ENCODE measurements at places on chromosomes 12 and 14.
A peak's percentile ranks its signal among the peaks of the same experiment; 100 is the strongest.

DNA sequence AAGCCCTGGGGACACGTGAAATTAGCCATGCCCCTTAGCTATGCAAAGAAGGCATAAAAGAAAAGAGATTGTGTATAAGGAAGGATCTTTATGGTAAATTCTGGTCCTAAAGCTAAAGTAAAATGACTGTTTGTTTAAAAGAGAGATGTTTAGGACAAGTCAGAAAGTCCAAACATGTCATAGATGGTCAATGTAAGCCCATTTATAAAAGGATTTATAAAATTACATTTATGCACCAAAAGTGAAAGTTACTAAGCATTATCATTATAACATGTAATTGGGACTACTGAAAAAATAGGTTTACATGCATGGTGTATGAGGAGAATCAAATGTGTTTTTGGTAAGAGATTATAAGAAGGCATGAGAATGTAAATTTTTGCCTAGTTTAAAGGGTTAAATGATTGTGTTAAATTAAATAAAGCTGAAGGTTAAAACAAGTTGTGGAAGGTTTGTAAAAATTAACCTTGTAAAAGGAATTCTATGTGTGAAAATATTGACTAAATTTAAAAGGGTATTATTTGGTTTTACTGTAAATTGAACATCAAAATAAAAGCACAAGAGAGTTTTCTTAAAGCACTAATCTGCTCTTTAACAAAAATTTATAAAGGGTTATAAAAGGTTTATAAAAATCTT is 50.4 kb upstream of the TSPAN8 start:
- DNase-seq, result no peak

DNA sequence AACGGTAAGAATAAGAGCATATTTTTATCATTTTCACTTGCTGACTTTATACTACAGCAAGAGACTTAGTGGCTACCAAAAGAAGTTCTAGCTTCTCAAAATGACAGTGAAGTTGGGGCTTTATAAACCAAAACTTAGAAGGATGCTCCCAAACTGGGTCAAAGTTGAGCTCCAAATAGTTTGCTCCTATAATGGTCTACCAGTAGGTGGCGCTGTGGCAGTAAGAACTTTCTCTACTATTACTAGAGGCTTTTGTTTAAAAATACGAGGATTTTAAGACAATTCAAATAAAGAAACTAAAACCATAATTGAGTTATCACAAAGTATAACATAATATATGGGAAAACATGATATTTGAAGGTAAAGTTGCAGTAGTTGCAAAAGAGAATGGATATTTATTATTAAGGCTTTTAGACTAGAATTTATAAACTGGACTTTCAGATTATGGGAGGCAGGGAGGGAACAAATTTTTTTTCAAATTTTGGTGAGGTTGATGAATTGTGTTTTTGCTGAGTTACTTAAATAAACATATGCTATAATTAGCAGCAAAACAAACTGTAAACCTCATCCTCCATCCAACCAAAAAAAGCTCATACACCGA is 75.0 kb downstream of the TGFB3 start:
- DNase-seq, result peak; percentile 5

- DNase-seq, result no peak
Measured at GRCh38 chr12:112885236-112885635, 21.5 kb upstream of the OAS1 start.

GRCh38 chr12:89707703-89708564 is 704 bp downstream of the ATP2B1 start:
- DNase-seq, result peak; percentile 31

DNA sequence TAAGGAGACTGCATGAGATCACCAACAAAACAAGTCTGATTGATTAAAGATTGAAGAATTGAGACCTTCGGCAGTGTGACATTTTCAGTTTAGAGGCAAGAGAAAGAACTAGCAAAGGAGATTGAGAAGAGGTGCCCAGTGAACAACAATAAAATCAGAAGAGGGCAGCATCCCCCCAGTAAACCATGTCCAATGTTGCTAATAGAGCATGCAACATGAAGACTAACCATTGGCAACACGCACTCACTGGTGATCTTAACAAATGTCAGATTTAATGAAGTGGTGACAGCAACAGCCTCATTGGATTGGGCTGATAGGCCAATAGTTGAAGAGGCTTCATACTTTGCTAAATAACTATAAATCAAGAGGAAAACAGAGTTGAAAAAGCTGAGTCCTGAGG is 20.7 kb upstream of the TAS2R14 start:
- no peak for DNase-seq
